ENCODE measurements at places on chromosomes 7 and 10. TPM values are rescaled to one million over a fixed set of nuclear protein-coding genes. Genes with fewer than 3 reads are reported as not detected.

HACD1 gene
- total RNA-seq, result 107 TPM

SUN3 gene
- total RNA-seq, result not detected

MLXIPL gene
- 5.9 TPM for total RNA-seq

TDRD1 gene
- total RNA-seq, result 0.85 TPM

CCL24 gene
- total RNA-seq, result not detected

BTAF1 gene
- 15.4 TPM for total RNA-seq

THSD7A gene
- 2.3 TPM for total RNA-seq

DGKI gene
- total RNA-seq, result 7.6 TPM

TAS2R5 gene
- total RNA-seq, result 0.41 TPM

SLC39A12 gene
- total RNA-seq, result not detected

PRKAR2B gene
- 57.8 TPM for total RNA-seq

NEUROD6 gene
- total RNA-seq, result not detected

SLC13A4 gene
- not detected for total RNA-seq

MMRN2 gene
- 39.3 TPM for total RNA-seq

NYAP1 gene
- total RNA-seq, result 0.76 TPM

MBL2 gene
- total RNA-seq, result not detected

TMEM213 gene
- not detected for total RNA-seq

TRIM4 gene
- 10.0 TPM for total RNA-seq

TMEM196 gene
- not detected for total RNA-seq

TRPV5 gene
- not detected for total RNA-seq

GIMAP6 gene
- 23.4 TPM for total RNA-seq

WDFY4 gene
- total RNA-seq, result 4.4 TPM

CHRM2 gene
- total RNA-seq, result 140 TPM

NFE2L3 gene
- 1.2 TPM for total RNA-seq

ZPBP gene
- total RNA-seq, result not detected

MDFIC gene
- 23.8 TPM for total RNA-seq

ZNF138 gene
- total RNA-seq, result 5.4 TPM

FOXI2 gene
- total RNA-seq, result not detected

IMPDH1 gene
- 17.9 TPM for total RNA-seq

SEMA3D gene
- 2.4 TPM for total RNA-seq

DDC gene
- not detected for total RNA-seq

TEX47 gene
- total RNA-seq, result not detected

SPACDR gene
- not detected for total RNA-seq

TMEM236 gene
- total RNA-seq, result 0.59 TPM

NEUROG3 gene
- not detected for total RNA-seq

PDE1C gene
- total RNA-seq, result 89.8 TPM
